ENCODE measurements at places on chromosomes 7 and 10.

- peak; percentile 66 for DNase-seq
Measured at GRCh38 chr10:22086730-22087401, 83.3 kb upstream of the DNAJC1 start.

- DNase-seq: no peak
Measured at GRCh38 chr7:41449694-41450093, 253.2 kb downstream of the INHBA start.

GRCh38 chr10:1179346-1180070 is 123.3 kb downstream of the WDR37 start:
- DNase-seq: no peak

DNA sequence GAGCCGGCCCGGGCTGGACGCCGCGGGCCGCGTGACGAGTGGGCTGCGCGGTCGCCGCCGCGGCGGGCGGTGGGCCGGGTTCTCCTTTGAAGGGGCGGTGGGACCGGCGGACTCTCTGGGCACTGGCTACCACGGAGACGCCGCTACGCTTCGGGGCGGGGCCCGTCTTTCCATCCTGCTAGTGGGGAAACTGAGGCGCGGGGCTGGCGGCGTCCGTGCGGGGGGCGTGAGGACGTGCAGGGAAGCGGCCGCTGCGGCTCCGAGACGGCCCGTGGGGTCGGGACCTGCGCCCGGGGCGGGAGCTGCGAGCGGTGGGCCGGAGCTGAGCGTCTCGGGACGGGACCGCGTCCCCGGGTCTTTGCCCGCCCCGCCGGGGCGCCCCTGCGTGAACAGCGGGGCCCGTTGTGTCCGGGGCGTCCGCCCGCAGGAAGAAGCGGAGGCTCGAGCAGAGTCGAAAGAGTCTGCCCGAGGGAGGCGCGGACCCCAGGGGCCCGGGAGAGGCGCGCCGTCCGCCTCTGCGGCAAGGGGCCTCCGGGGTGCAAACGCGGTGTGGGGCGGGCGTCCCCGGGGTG is 548 bp upstream of the BNIP3 start:
- DNase-seq: no peak

DNA sequence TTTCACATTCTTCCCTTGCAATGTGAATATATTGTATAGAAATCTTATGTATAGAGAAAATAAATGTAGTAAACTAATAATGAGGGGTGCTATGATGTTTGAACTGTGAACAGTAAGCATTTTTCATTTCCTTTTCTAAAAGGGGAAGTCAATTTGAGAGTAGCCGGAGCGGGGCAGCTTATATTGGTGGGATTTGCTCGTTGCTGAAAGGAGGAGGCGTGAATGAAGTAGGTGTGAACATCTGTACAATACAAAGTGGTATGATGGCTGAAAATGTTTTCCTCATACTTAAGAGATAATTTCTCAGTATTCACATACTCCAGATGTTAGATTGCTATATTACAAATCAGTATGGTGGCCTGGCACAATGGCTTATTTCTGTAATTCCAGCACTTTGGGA is 87.1 kb downstream of the SRI start:
- no peak for DNase-seq

- DNase-seq: no peak
Measured at GRCh38 chr7:41280491-41280890, 422.4 kb downstream of the INHBA start.

- peak; percentile 2 for DNase-seq
Measured at GRCh38 chr7:83934118-83934734, 260.4 kb downstream of the SEMA3A start.

GRCh38 chr7:151150388-151150787 is 17.1 kb downstream of the GBX1 start:
- no peak for DNase-seq

DNA sequence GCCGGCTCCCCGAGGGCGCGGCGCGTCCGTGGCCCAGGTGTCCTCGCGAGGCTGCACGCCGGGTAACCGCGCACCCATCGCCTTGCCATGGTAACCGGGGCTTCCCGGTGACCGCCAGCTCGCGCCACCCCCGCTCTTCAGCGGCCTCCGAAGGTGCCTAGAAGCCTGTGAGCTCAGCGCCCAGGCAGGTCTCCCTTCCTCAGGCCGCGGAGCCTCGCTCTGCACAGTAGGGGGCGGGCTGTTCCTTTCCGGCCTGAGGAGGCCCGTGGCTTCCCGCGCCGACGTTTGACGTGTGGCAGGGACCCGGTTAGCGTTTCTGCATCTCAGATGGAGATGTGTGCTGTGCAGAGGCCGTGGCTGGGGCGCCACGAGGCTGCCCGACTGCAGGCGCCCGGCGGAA is 117.1 kb downstream of the DYNC2I1 start:
- DNase-seq: no peak

GRCh38 chr10:82210331-82210730 is 335.3 kb downstream of the NRG3 start:
- DNase-seq: no peak

DNA sequence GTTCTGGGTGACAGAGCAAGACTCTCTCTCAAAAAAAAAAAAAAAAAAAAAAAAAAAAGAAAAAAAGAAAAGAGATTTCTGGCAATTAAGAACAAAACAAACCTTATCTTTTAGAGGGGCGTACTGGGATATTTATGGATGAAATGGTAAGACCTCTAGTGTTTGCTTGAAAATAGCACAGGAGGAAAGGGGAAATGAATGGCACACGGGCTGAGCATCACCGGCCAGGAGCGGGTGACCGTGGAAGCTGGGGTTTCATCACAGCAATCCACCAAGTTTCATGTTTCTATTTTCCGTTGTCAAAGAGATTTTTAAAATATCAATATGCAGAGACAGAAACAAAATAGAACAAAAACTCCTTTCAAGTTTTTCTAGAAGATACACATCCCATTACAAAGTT is 105.6 kb downstream of the SVIL start:
- DNase-seq: no peak

GRCh38 chr7:31648288-31648687 is 38.7 kb upstream of the PPP1R17 start:
- DNase-seq: peak; percentile 32

DNA sequence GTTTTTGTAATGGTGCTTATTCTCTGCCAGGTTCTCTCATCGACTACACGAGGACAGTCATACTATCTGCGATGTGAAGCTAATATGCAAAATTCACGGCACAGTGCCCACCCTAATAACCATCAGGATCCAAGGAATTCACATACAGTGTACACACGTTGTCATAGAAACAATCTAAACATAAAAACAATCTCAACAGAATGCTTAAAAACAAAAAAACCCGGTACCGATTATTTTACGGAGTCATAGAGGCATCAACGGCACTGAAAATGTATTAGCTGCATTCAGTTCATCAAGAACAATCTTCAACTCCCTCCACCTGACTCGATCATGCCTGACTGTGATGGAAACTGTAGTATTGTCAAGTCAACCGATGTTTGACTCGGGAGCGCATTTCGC is 628 bp downstream of the MRPS33 start:
- DNase-seq: no peak

DNA sequence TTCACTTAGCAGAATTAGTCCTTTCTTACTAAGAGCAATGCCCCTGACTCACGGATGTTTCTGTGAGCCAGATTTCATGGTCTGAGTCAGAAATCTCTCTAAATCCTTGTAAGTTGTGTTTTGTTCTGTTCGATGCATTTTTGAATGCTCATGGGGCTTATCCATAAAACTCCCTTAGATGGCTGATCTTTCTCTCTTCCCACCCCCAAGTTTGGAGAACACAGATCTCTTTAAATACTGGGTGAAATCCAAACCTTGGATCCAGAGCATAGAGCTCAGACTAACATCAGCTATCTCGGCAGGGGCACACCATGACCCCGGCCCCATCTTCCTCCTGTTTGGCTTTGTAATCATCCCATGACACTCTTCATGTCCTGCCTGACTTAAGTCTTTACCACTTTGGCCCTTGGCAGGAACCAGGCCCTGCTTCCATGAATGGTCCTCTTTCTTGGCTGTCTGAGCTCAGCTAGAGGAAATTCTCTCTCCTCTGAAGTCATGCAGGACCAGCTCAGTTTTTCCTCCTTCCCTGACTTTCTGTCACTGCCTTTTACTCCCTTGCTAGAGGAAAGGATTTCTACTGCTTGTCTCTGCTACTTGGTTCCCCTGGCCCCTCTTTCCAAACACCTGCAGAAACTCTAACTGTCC is 120.4 kb upstream of the RAB11FIP2 start:
- no peak for DNase-seq

GRCh38 chr7:31110331-31111108 is 58.4 kb downstream of the ADCYAP1R1 start:
- no peak for DNase-seq

GRCh38 chr7:43450894-43451293 is 132.0 kb upstream of the STK17A start:
- no peak for DNase-seq

DNA sequence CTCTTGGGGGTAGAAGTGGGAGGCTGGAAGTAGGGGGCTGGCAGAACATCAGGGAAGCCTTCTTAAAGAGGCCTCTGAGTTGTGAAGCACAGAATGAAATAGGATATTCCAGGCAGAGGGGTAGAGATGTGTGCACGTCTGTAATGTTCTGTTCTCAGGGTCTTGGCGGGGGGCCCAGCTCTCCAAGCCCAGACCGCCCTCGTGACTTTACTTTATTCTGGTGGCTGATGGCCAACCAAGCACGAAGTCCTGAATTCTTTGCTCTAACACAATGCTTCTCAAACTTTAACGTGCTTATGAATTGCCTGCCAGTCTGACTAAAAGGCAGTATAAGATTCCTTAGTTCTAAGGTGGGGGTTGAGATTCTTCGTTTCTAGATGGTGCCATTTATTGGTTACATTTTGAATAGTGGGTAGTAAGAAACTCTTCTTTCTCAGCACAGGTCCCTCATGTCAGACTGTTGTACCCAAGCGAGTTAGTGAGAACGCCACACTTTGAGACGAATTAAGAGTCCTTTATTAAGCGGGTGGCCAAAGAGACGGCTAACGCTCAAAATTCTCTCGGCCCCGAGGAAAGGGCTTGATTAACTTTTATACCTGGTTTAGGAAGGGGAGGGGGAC is 8.2 kb downstream of the PRXL2A start:
- DNase-seq: no peak
